ENCODE measurements at places on chromosomes 1 and 21.

DNA sequence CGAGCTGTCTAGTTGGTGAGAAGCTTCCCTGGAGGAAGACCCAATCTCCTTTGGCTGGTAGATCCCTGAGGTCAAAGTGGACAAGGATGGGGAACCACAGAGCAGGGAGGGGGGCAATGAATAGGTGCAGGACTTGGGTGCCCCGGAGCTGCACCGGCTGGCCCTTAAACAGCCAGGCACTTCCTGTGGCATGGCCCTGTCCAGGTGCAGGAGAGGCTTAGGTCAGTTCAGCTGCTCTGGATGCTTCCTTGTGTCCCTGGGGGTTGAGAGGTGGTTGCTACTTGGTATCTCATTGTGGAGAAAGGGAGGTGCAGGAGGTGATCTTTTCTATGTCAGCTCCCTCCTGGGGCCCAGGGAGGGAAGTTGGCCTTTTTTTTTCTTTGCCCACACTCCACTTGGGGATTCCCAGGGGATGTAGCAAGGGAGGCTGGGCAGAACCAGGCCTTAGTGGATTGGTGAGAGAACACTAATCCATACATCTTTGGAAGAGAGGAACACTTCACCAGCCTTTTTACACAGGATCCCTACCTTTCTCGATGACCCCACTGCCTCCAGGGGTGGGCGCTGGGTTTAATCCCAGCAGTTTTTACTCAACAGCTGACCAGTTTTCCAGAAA, 1.2 kb upstream of the ST3GAL3 start:
- ATAC-seq = no peak

DNA sequence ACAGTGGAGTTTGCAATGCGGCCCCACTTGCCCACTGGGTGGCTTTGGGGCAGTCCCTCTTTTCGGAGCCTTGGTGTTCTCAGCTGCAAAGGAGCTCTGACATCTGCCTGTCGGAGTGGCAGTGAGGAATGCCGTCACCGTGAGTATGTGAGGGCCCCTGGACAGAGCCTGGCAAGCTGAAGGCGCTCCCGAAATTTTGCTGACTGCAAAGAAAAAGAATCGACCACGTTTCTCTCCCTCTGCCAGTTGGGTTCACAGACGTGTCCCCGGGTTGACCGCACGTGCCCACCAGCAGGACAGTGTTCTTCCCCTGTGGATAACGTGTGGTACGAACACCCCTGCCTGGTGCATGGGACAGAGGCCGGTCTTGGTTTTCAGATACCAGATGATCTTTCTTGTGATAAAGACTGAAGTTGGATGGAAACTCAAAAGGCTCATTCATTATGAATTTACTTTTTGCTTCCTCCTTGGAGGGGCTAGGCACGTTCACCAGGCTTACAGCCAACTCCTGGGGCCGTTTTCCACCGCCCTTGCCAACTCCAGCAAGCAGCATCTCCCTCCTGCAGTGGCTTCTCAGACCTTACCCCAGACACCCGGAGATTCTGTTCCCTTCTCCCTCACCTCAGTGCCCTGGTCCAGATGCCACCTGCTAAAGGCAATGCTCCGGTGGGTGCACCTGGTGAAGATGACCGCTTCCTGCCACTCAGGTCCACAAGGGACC, 29.7 kb downstream of the ECE1 start:
- no peak for ATAC-seq

DNA sequence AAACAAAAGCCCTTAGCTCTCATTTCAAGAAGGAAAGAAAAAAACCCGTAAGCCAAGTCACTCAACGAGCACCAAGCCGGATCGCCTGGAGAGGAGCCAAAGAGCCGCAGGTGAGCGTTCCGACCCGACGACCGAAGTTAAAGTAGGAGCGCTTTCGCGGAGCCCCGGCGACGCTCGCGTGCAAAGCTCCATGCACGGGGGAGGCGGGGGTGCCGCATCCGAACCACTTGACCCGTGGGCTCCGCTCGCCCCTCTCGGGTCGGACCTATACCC, 382 bp downstream of the GPBP1L1 start:
- no peak for ATAC-seq

DNA sequence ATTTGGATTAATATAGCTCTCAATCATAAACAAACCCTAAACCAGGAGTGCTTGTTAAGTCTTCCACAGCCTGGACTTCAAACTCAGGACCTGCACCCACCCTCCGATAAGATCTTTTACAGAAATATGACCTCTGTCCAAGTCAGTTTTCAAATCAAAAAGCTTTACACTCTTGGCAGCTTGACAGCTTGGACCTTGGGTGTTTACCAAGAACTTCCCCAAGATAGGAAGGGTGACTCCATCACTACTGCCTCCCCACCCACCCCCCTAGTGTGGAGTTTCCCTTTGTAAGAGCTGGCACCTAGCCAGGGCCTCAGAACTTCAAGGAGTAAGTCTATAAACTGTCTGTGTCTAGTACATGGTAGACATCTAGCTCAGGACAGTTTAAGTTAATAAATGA, 9.6 kb downstream of the BCAR3 start:
- peak; percentile 29 for ATAC-seq

DNA sequence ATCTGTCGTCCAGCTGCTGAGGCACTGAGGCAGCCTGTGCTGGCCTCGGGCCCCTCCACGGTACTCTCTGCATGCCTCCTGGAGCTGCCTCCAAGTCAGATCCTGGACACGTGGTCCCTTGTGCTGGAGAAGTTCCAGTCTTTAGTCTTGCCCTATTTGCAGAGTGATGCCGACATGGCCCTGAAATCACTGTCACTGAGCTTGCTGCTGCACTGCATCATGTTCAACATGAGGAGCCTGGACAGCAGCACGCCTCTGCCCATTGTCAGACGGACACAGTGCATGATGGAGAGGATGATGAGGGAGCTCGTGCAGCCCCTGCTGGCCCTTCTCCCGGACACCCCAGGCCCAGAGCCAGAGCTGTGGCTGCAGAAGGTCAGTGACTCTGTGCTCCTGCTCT, 10.0 kb downstream of the URB2 start:
- ATAC-seq = no peak

- no peak for ATAC-seq
Measured at GRCh38 chr21:43188592-43189210, 19.9 kb downstream of the CRYAA start.

DNA sequence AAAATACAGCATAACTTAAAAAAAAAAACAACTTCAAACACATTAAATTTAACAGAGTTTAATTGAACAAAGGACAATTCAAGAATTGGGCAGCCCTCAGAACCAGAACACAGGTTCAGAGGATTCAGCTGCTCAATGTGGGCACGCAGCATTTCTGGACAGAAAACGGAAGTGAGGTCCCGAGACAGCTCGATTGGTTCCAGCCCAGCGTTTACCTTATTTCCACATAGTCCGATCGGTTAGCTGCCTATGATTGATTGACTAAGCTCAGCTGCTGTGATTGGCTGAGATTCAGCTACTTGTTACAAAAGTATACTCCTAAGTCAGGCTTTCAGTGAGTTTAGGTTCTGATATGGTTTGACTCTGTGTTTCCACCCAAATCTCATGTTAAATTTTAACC, 33.3 kb downstream of the ZP4 start:
- ATAC-seq = no peak

GRCh38 chr1:57908147-57908890, 484.5 kb upstream of the DAB1 start:
- no peak for ATAC-seq
